ENCODE measurements at places on chromosomes 2 and 18.

GRCh38 chr2:9252002-9252357 is 45.4 kb downstream of the ASAP2 start:
- DNase-seq = no peak

DNA sequence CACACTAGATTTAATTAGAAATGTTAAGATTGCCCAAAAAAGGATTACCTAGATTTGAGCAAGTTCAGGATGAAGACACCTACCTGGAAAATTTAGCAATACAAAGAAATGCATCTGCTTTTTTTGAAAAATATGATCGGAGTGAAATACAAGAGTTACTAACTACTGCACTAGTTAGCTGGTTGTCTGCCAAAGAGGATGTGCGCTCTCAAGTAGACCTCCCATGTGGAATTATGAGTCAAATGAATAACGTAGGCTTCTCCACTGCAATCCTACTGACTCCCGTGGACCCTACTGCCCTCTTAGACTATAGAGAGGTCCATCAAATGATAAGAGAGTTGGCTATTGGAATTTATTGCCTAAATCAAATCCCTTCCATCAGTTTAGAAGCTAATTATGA is 2.0 kb downstream of the ANKAR start:
- no peak for DNase-seq

GRCh38 chr2:230765611-230766300 is 53.1 kb downstream of the CAB39 start:
- DNase-seq = no peak

DNA sequence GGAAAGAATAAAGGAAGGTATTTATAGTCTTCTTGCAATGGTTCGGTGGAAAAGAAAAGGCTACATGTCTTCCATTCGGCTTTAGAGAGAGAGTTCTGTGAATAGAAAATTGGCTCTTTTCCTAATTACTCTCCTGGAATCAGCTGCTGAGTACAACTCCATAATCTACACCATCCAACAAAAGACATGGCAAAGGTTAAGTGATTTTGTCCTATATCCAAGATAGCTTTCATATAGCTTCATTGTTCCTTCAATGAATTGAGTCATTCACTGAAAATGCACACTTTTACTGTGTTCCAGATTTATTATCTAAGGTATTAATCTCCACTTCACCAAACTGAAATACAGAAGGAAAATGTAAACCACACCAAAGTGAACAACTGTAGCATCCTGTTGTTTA is 514.5 kb downstream of the LRRTM4 start:
- DNase-seq = no peak

- peak; percentile 98 for DNase-seq
Measured at GRCh38 chr2:174699993-174700766, 64.1 kb downstream of the CHRNA1 start.

GRCh38 chr18:80103231-80103630 is 5.8 kb upstream of the ADNP2 start:
- DNase-seq = no peak

DNA sequence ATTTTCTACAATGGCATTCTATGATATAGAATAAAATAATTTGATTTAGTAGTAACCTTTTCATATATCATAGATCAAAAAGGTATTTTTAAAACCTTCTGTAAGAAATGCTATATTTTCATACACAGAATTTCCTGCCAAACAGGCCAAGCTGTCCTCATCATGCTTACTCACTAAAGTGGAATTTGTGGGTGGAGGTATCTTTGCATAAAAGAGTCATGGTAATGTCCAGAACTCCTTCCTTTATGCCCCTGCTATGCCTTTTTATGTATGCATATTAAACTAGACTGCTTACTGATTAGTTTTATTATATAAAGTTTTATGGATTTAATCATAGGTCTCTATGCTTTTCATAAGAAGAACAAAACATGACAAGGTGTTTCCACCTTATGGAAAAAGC is 27.5 kb upstream of the MARCHF7 start:
- DNase-seq = no peak

GRCh38 chr2:64947885-64948284 is 41.3 kb upstream of the SLC1A4 start:
- DNase-seq = no peak

DNA sequence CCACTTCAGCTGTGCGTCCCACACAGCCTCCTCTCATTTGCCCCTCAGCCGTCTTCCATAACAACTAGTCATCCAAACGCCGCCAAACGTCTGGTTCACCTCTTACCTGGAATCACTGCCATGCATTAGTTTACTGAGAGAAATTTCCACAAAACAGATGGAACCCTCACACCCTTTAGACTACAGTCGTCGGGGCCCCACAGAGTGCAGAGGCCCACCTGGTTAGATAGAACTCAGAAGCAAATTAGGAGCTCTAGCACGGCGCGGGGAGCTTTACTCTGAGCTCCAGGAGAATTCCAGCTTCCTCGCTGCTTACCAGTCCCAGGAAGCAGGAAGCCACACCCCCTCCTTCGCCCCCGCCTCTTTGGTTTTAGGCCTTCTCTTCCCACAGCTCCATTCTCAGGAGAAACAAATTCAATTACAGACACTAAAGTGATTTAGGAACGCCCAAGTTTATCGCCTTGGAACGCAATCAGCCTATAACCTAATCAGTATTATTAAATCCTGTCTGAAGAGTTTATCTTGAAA is 9.4 kb downstream of the RNU2-63P start:
- no peak for DNase-seq

GRCh38 chr2:121377646-121378045 is 92.6 kb upstream of the TFCP2L1 start:
- no peak for DNase-seq

All from NCI-H510A treated with DMSO at 0.1 percent for 48 hours (cell line).